Activated naive CD8-positive, alpha-beta T cell treated with anti-CD3 and anti-CD28 coated beads, Interleukin-2, amount 10 ng/mL, durations not matched to agents 7 days and 5 days (primary cell): ENCODE measurements at places on chromosomes 11 and 22. TPM values are rescaled to one million over a fixed set of nuclear protein-coding genes. Genes with fewer than 3 reads are reported as not detected.

- DNase-seq, result no peak
Observed at GRCh38 chr11:8732748-8733241, 50.2 kb downstream of the RPL27A start.

DNA sequence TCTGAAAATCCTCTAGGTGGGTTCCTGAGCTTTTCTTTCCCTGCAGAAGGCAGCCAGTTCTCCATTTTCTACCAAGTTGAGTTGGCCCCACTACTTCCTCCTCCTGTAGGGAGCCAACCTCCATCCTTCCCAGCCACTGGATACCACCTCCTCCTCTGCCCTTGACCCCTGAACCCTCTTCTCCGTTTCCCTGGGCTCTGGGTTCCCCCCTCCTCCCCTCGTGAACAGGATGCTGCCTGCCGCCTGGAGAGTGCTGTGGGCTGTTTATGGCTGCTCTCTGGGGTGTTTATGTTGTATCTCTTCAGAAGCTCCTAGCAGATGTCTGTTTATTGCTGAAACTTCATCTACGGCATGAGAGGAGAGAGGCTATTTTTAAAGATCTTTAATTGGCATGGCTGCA is 8.6 kb downstream of the MICAL2 start:
- no peak for DNase-seq

NDUFC2 gene
- total RNA-seq, result 162 TPM

DNA sequence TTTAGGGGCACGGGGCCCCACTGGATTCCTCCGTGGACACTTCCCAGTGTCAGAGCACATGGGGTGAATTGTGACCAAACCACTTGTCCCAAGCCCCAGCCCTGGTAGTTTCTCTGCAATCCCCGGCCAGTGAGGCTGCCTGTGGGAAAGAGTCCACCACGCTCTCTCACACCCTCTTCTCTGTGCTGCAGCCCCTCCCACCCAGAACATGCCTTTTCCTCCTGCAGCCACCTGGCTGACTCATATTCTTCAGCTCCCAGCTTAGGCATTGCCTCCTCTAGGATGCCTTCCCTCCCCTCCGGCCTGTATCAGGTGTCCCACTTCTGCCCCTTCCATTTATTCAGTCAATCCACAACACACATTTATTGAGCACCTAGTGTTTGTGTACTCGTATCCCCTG is 5.4 kb upstream of the RPS6KB2 start:
- DNase-seq, result no peak

DNA sequence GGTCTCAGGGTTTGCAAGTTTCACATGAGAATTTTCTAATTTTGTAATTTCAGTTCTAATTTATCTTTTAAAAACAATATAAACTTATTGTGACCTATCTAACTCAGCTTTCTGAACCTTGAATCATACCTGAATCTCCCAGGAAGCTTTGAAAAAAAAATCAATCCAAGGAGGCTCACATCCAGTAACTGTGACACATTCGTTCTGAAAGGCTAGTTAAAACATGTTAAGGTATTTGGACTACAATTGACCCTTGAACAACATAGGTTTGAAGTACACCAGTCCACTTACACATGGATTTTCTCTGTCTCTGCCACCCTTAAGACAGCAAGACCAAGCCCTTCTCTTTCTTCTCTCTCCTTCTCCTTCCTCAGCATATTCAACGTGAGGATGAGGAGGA is 40.0 kb downstream of the DDI1 start:
- DNase-seq, result no peak

- no peak for DNase-seq
Observed at GRCh38 chr11:102187416-102188151, 77.3 kb downstream of the YAP1 start.

C11orf16 gene
- not detected for total RNA-seq

DNA sequence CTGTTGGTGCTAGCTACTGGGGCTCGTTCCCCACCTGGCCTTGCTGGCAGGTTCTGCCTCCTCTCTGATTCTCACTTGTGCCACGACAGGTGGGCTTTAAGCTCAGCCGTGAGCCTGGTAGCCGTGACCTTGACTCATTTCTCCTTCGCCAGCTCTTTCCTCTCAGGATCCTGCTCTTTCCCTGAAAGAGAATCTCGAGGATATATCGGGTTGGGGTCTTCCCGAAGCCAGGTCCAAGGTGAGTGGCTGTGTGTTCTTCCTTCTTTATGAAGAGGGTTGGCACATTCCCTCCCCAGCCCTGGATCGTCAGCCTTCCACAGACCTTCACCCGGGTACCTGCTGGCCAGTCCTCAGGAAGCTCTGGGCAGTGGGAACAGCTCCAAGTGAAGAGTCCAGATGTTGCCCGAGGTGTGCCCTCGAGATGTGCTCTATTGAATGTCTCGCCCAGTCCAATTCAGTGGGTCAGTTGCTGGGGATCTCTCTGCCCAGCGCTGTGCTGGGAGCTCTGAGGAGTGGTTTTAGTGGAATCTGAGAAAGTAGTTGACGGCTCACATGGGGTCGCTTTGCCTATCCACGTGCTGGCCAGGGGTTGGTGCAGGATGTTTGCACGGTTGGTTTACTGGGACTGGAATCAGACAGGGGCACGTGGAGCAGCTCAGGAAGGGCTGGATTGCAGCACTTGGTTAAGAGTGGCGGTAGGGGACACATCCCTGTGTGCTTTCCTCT is 1.4 kb downstream of the ZNF74 start:
- no peak for DNase-seq

DNA sequence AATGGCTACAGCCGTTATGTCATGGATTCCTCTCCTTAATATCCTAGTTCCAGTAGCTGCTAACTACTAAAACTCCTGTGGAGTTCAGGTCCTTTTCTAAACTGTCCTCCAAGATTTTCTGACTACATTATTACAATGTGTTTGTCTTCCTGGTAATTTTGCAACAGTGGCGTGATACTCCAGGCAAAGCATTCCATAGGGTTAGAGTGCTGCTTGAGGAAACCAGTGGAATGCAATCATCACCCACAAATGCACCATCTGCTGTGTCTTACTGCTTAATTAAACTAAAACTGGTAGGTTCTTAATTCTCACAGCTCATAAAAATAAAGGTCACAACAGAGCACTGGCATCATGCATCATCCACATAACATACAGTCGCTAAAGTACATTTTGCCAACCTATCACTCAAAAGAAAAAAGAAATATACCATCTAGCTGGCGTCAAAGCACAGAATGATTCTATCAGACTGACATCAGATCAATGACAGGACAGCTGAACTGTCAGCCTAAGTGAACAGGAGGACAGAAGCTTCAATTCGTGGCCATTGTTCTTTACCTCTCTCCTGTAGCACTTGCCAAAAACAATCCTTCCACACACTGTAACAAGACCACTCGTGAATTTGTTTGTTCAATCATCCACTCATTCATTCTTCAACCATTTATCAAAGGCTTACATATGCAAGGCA is 182.5 kb downstream of the CADM1 start:
- DNase-seq, result no peak

DNA sequence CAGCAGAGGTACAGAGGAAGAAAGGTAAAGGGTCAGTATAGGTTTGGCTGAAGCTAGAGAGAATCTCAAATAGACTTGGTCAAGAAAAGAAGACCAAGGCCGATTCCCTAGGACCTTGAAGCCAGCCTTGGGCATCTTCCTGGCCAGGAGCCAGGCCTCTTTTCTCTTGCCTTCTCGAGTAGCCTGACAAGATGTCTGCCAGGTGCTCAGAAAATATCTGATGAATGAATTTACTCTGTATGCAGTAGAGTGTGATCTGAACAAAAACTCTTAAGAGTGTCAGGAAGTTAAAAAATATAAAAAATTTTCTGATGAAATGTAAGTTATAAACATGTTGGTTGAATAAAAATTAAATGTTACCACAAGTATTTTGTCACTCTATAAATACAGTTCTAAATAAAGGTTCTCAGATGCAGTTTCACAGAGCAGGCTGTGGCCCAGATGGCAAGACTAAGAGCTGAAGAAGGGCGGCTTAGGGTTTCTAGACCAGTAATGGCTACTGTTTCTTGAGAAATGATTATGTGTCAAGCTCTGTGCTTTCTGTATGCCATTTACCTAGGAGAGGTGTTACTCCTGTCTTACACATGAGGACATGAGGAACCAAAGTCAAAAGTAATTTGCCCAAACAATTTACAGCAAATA is 98.1 kb downstream of the ATXN10 start:
- DNase-seq, result no peak

DNA sequence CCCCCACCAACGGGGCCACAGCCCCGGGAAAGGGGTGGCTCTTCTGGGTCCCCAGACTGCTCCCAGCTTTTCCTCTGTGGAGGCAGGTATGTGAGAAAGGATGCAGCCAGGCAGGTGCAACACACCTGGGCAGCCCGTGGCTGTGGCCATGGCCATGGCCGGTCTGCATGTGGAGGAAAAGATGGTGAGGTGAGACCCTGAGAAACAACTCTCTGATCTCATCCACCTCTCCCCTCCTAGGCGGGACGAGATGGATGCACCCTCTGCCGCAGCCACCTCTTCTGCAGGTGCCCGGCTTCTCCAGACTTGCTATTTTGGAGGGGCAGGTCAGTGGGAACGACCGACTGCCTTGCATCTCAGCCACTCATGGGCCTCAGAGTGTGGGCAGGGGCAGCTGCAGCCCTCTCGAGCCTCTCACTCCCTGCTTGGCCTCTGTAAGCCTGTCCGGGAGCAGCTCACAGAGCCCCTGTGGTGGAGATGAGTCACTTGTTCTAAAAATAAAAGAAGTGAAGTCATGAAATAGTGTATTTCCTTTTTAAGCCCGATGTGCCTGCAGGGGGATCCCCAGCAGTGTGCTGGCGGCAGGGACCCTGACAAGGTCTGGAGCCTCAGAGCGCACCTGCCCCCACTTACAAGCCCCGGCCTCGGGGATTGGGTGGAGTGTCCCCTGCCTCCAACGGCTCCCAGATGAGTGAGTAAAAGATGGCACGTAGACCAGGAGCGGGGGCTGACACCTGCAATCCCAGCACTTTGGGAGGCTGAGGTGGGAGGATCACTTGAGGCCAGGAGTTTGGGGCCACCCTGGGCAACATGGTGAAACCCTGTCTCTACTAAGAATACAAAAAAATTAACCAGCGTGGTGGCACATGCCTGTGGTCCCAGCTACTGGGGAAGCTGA is 10.7 kb downstream of the SMIM38 start:
- DNase-seq, result peak; percentile 42

GRCh38 chr11:126392633-126393013 is 37.1 kb downstream of the ST3GAL4 start:
- DNase-seq, result no peak

DNA sequence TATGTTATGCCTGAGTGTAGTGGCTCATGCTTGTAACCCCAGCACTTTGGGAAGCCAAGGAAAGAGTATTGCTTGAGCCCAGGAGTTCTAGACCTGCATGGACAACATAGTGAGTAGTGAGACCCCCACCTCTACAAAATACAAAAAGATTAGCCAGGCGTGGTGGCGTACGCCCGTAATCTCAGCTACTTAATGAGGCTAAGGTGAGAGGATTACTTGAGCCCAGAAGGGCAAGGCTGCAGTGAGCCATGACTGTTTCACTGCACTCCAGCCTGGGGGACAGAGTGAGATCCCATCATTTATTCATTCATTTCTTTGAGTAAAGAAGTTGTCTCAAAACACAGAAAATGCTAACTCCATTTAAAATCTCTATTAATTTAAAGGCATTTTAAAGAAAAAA is 1061.6 kb downstream of the JRKL start:
- DNase-seq, result no peak

P2RY2 gene
- not detected for total RNA-seq

- no peak for DNase-seq
Observed at GRCh38 chr11:120696597-120697218, 185.2 kb downstream of the GRIK4 start.
